ENCODE measurements at places on chromosomes 1 and 21.

DNA sequence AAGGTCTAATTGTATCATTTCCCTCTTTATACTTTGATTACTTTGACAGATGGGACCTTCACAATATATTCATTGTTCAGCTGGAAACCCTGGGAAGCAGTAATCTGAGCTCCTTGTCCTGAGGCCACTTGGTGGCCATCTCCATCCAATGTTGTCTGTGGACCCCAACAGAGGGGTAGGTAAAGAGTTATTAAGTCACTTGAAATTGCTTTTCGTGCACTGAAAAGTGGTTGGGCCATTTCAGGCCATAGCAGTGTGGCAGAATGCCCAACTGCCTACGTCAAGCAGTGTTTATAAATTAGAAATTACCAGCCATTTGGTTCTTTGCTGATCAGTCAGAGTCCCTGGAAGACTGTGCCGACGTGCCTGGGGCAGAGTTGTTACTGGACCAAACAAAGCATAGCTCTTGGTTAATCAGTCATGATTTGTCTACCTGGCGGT, 308.3 kb upstream of the USP25 start:
- no peak for DNase-seq

GRCh38 chr1:110542725-110543124, 23.8 kb upstream of the KCNA10 start:
- no peak for DNase-seq

- no peak for DNase-seq
Observed at GRCh38 chr1:34590211-34590623, 164.6 kb upstream of the GJB5 start.

DNA sequence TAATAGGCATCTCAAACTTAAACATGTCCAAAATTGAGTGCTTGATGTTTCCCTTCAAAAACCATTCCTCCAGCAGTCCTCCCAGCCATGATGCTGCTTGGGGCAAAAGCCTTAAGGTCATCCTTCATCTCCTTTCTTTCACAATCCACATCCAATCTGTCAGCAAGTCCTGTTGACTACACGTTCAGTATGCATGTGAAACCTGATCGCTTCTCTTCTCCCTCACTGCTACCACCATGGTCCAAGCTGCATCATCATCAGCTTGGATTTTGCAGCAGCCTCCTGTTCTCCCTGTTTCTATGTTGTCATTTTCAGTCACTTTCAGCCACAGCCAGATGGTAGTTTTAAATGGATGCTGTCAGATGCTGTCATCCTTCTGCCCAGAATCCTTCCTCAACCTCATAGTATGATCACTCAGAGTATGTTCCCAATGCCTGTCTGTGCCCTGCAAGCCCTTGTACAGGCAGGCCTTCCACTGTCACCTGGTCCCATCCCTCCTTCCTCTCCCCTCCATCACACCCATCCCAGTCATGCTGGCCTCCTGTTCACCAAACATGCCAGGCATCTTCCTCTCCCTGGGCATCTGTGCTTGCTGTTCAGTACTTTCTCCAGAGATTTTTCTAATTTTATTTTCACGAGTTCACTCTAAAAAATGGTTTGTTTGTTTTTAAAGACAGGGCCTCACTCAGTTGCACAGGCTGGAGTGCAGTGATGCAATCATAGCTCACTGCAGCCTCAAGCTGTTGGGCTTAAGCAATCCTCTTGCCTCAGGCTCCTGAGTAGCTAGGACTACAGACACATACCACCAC, 66.0 kb downstream of the SYDE2 start:
- DNase-seq = no peak

GRCh38 chr1:34113887-34114286, 51.1 kb downstream of the CSMD2 start:
- DNase-seq = no peak

DNA sequence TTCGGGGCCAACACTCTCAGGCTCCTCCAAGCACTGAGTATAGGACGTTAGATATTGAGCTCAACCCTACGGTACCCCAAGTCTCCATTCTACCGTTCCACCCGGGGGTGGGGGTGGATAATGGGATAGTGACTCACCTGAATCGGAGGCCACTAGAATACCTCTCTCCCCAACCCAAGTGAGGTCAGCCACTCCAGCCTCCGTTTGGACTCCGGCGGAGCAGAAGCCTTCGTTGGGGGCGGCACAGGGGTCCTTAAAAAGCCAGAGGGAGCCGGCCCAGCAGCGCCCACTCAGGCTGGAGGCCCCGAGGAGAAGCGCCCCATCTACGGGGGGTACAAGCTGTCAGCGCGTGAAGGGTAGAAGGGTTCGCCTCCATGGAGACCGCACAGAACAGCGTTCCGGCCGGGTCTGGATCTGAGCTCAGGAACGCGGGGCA, 556 bp downstream of the WDR77 start:
- no peak for DNase-seq

- no peak for DNase-seq
Observed at GRCh38 chr1:170662561-170663403, 1.1 kb upstream of the PRRX1 start.

DNA sequence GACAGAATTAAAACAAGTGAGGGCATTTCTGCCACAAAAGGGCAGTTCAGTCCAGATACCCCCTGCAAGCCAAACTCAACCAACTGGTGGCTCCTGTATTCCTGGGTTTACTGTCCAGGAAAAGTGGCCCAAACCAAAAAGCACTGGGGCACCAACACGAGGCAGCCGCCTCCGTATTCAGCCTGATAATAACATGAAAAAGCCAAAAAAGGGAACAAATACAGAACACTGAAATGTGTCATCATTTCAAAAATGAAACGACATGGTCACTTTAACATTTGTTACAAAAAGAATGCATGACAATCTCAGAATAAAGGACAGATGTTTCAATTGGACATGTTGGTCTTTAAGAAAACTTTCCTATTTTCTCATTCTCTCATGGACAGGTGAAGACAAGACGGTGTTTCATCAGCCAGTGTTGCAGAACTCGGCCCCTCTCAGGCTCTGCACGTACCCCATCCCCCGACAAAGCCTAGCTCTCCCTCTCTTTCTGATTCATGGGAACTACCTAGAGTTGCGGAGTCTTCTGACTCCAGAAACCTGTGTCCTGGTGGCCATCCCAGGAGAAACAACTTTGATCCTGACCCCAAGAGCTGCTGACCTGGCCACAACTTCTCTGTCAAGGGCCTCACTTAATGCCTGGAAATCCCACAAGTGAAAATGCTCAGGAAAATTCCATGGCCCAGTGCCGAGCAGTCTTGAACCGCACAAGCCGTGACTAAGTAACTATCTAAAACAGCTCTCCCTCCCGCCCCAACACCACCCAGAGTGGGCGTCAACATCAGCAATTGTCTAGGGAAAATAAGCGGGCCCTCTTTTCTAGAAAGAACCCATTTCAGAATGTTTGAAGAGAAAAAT, 27.1 kb downstream of the ZBTB17 start:
- DNase-seq = no peak

- no peak for DNase-seq
Observed at GRCh38 chr21:40053007-40053406, 185.8 kb downstream of the PCP4 start.

- DNase-seq = no peak
Observed at GRCh38 chr1:110708974-110709440, 34.3 kb upstream of the KCNA3 start.

GRCh38 chr1:17485281-17485680, 45.8 kb upstream of the RCC2 start:
- no peak for DNase-seq

DNA sequence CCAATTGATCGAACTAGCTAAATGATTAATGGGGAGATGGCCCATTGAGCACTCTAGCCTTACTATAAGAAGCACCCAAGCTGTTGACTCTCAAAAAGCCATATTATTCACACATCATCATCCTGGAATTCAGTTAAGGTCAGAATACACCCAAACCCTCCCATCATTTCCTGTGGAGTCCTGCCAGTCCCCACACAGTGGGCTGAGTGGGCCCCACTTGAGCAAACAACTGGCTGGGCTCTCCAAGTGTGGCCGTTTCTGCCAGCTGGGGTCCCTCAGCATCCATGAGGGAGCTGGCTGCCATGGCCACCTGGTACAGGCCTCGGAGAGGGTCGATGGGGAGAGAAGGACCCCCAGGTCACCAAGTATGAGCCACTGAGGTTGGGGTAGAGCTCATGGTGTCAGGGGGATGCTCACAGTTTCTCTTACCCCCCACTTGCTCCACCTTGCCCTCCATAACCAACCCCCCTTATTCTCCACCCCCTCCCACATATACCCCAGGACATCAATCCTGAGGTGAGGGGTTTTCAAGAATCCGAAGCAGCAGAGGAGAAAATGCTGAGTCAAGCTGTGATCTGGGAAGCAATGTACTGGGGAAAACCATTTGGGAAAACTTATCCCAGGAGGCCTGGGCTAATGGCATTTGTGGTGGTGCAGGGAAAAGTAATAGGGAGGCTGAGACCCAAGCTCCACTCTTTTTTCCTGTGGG, 60.3 kb downstream of the UBE2T start:
- DNase-seq = no peak

- no peak for DNase-seq
Observed at GRCh38 chr1:62040450-62040849, 154.2 kb upstream of the L1TD1 start.

- DNase-seq = no peak
Observed at GRCh38 chr1:37315371-37315846, 159.0 kb upstream of the ZC3H12A start.

GRCh38 chr1:37469386-37469785, 5.0 kb upstream of the ZC3H12A start:
- DNase-seq = no peak

DNA sequence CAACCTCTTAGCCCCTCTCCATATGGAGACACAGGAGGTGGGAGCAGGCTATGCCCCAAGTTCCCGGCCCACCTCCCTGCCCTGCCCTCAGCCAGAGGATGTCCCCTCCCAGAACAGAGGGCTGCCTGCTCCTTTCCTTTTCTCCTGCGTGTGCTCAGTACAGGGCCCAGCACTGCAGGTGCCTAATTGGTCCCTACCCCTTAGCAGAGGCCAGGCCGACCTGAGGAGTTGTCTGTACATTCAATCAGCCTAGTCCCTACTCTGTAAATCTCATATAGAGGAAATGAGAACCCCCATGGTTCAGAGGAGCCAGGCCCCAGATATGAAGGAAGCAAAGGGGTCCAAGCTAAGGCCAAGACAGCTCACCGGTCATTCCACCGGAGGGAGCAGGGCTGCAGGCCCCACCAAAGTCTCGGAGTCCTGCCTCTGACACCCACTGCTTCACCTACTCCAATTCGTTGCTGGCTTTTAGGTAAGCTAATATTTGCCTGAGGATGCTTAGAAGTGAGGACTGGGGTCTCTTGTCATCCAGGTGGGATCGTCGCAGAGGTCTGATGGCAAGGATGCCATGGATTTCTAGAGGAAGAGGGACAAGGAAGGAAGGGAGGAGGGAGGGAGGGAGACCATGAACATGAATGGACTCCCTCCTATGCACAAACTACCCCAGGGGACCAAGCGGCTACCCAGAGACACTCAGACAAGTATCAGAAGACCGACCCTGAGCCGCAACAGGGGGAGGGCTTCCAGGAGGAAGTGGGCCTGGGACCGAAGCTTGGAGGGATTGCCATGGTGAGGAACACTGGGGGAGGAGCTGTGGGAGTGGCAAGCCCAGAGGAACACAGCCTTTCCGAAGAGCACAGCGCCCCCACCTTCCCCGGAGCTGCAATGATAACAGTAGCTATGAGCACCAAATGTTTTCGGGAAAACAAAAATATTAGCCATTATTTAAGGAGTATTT, 30.4 kb upstream of the FOXO6 start:
- DNase-seq = no peak

Data from activated gamma-delta T cell (primary cell).